Fibroblast of lung (primary cell): ENCODE measurements at places on chromosomes 7 and 10.

GRCh38 chr10:114539623-114540022, 118.5 kb downstream of the ABLIM1 start:
- no peak for DNase-seq

- DNase-seq, result no peak
These were observed 1211.3 kb downstream of the REEP3 start for GRCh38 chr10:64732372-64732957.

DNA sequence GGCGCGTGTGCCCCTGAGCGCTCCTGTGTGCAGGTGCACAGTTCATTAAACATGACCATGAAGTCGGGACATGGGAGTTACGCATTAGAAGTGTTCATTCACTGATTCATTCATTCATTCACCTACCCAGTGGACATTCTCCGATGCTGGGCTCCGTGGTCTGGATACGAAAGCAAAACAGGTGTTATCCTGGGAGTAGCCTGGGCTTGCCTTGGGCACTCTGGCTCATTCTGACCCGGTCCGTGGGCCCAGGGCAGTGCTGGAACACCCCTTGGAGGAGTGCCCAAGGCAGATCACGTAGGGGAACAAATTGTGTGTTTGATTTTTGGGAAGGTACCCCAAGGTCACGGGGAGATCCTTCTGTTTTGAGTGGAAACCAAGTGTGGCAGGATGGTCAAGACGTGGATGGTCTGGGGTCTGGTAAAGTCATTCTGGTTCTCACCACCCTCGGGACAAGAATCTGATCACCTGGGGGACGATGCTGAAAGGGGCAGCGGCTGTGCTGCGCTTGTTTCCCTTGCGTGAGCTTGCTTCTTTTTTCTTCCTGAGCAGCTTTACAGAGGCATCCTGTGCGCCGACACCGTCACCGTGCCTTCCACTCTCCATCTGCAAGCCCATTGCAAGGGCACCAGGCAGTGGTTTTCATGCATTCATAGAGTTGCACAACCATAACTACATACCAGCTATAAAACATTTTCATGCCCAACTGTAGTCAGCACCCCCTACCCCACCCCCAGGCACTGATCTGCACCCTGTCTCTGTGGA, 10.1 kb downstream of the ELFN1 start:
- no peak for DNase-seq

- DNase-seq, result no peak
These were observed 232.9 kb upstream of the GRB10 start for GRCh38 chr7:51015581-51015980.

DNA sequence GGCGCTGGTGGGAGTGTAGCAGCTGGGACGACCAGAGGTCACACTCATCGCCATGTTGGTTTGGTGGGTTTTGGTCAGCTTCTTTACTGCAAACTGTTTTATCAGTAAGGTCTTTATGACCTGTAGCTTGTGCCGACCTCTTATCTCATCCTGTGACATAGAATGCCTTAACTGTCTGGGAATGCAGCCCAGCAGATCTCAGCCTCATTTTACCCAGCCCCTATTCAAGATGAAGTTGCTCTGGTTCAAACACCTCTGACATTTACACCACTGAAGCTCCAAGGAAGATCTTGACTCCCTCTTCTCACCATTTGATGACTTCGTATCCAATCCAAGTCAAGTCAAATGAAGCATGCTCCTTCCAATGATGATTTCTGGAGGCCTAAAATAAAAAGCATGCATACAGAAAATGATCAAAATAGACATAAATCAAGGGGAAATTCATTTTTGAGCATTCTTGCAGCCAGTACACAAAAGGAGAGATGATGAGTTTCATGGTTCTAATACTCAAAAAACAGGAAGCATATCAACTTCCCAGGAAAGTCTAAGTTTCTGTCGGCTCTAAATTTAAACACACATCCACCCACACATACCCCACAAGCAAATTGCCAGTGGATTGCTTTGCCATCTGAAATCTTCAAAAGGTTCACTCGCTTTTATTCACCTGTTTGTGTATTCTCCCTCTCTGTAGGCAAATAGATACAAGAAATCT, 2.4 kb upstream of the PSMG3 start:
- no peak for DNase-seq

DNA sequence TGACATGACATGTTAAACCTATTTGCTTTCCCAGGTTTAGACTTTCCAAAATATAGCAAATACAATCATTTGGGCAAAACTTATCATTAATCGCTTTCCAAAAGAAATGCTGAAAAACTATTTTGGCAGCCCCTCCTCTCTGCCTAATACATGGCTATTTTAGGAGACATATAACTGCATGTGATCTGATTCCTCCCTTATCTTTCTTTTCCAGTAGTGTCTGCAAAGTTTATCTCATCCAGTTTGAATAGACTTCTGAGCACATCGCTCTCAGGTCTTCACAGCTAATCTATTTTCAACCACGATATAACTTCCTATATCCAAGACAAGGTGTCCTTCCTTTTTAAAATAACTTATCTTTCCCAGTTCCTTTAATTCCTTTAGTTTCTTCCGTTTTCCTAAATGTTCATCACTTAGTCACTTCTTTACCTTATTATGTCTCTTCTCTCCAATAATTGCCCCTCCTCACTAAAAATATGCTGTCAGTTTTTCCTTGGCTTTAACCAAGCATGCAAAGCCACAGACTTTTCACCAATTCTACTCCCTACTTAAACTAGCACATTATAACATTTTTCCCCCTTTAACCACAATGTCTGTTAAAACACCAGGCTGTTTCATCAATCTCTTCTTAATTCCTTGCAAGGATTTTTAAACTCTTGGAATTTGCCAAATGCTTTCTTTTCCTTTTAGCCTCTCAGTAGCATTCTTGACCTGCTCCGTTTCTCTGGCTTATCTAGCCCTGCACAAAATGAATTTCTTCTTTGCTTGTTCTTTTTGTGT, 24.4 kb downstream of the GNG11 start:
- DNase-seq, result no peak

- no peak for DNase-seq
These were observed 345.3 kb upstream of the SEMA3C start for GRCh38 chr7:81264116-81264515.

DNA sequence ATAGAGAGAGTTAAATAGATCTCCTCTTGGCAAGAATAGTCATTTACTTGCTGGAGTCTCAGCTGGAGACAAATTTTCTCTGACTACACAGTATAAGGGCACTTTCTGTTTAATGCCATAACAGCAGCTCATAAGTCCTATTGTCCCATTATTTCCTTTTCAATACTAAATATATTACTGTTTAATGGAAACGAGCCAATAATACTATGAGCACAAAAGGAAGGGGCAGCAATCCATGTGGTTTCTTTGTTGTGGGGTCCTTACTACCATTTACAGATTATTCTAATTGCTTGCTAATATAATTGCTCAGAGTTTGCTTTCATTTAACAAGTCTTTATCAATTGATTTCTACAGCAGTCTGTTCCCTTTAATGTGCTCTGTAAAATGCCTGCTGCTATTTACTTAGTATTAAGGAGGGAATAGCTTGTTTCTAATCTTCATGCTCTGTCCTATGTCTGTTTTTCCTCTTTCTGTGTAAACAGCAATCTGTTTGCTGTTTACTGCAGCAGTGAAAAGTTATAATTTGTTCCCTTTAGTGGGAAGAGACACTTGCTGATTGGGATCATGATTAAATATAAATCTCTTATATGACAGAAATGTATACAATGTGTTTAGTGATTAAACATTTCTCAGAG, 296.2 kb upstream of the SMIM30 start:
- DNase-seq, result no peak

DNA sequence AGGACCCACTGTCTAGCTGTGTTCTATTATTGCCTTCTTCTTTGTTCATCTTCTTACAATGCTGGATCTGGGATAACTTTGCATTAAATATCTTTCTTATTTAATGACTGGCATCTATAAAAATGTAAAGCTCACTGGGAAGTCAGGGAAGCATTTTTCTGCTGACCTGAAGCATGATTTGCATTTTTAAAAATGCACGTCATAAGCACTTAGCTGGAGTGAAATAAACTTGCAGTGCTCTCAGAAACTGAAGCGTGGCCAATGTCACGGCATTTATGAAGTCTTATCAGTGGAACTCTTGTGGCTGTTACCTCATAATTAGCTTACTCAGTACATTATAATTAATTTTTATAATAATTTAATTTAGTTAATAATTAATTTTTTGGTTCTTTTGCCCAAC, 59.1 kb downstream of the FRMD4A start:
- peak; percentile 57 for DNase-seq

GRCh38 chr10:90096196-90096595, 394.8 kb downstream of the KIF20B start:
- no peak for DNase-seq

- DNase-seq, result peak; percentile 97
These were observed 11.4 kb downstream of the SERPINE1 start for GRCh38 chr7:101138213-101138870.

GRCh38 chr7:41975849-41976248, 261.2 kb downstream of the GLI3 start:
- no peak for DNase-seq

DNA sequence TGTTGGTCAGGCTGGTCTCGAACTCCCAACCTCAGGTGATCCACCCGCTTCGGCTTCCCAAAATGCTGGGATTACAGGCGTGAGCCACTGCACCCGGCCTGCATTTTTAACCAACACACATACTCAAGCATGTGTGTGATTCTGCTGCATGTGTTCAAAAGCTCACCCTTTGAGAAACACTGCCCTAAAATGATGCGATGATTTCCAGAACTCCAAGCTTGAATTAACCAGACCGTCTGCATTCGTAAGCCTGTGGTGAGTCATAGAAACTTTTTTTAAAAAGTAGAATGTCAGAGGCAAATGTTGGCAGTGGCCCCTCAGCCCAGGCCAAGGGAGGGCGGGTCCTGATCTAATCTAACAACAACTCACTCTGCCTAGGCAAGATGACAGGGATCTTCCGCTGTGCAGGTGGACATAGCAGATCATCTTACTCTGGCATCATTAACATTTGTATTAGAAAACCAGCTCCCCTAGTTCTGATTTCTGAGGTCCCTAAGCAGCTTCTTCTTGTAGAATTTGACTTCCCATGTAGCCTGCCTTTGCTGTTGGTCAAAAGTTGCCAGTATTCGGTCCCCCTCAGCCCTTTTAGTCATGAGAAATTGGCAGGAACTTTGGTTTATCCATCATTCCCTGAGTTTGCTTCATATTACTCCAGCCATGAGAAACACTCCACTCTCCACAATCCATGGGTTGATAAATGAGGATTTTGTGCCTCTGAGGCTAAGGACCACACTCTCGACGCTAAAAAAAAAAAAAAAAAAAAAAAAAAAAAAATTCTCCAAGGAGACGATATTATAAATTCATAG, 190.4 kb downstream of the SKIDA1 start:
- peak; percentile 95 for DNase-seq

DNA sequence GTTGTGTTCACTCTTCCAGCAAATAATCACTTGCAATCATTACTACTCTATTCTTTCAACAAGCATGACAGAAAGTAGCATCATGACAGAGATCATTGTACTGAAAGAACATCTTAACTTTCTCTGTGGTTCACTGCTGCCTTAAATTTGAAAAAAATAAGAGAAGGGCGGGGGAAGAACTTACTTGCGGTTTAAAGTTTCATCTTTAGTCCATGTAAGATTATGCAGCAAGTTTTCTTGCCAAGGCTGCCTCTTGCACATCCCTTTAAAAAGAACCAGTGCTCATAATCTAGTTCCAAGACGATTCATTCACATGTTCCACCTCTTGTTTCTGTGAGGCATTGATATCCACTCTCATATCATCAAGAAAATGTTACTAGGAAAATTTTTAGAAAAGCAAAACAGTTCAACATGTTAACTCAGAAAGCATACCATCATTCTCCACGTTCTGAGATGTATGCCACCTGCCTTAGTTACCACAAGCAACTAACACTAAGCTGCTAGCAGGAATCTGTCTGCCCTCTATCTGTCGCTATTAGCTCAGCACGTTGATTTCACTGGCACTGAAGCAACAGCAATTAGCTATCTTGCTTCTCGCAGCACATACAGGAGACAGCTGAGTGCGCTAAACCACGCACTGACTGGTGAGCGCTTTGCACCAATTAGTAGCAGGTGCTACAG, at the start of gene PCDH15:
TSS of gene PCDH15 (minus strand) at position 491 of the 681 bp plus-strand sequence. CDS start 136,969 bp downstream, outside the sequence.
- peak; percentile 66 for DNase-seq

DNA sequence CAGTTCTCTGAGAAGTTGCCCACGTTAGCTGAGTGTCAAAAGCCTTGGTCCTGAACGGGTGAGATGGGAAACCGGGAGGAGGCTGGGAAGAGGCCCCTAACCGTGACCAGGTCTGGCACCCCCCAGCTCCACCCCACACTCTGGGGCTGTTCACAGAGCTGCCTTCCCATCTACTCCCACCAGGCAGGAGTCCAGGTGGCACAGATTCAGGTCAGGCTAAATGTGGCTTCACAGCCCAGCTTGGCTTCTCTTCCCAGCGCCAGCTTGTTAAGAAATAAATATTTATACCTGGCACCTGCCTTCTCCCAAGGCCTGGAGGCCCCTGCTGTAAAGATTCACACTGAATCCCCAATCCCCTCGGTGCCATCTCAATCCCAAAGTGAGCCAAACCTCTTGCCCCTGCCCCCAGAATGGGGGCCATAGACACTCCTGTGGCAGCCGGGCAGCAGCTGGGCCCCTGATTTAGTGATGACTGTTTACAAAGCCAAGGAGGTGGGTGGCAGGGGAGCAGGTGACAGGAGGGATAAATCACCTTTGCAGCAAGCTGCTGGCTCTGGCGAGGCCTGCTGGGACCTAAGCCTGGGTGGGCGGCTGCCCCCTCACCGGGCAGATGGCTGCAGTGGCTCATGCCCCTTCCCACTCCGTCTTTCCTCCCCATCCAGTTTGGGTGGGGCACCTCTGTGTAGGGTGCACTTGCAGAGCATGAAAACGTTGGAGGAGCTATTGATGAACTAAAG, 72.5 kb downstream of the GOLGA7B start:
- no peak for DNase-seq

DNA sequence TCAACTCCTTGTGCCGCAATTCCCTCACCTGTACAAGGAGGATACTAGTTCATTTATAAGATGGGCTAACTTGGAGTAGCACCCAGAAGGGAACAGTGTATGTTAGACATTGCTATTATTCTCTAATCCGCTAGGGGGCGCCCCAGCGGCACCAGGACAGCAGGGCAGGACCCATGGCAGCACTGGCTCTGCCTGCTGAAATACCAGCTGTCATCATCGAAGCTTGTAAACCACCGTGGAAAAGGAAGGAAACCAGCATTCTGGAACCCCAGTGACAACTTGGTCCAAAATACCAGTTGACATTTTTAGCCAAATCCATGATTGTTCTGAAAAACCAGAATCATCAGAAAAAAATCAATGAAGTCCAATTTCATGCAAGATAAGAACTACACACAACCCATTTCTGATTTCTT, 134.4 kb downstream of the ITGA8 start:
- DNase-seq, result peak; percentile 5

DNA sequence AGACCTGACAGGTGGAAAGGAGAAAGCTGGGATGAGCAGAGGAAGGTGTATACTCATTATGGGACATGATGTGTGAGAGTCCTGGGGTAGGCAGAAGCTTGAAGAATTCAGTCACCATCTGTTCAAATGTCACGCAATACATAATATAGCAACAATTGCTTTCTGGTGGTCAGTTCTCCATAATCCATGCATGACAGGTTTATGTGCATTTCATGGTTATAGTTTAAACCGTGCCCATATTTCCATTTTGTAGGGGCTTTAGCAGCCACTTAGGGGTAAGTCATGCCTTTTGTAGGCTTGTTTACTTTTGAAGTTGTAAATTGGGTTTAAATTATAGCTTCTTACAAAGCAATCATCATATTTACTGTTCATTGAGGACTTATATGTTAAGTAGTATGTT, 158.8 kb downstream of the NXPH1 start:
- DNase-seq, result no peak
